RPMI7951 (cell line): ENCODE measurements at places on chromosomes 6 and 20. TPM values are rescaled to one million over a fixed set of nuclear protein-coding genes. Genes with fewer than 3 reads are reported as not detected.
A peak's percentile ranks its signal among the peaks of the same experiment; 100 is the strongest.

The PMEPA1 gene
- total RNA-seq: 27.3 and 28.8 TPM in 2 replicates

The MCM3 gene
- total RNA-seq: 101 and 116 TPM in 2 replicates

The RAET1L gene
- total RNA-seq: not detected in 2 replicates

The ADGRF5 gene
- total RNA-seq: 0.12 and 0.20 TPM in 2 replicates

The GJA1 gene
- total RNA-seq: 15.2 and 20.7 TPM in 2 replicates

The TRAPPC3L gene
- total RNA-seq: not detected in 2 replicates

- peak; percentile 5 for DNase-seq
Measured at GRCh38 chr6:108009894-108010293, 51.9 kb upstream of the SEC63 start.

DNA sequence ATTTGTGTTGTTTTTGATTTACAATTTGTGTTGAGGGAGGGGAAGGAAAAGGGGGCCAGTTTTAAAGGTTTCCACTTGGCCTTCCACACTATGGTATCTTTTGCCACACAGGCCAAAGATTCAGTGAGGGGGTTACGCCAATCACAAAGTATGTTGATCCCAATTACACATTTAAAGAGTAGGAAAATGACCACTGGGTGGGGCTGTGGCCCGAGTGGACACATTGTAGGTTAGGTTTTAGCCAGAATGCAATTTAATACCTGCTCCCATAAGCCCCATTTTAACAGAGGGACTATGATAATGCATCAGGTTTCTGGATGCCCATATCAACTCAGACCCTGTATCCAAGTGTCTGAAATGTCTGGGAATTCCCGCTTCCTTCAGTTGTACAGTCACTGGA lies 15.6 kb downstream of the VGLL2 start:
- peak; percentile 15 for DNase-seq

- no peak for DNase-seq
Measured at GRCh38 chr6:108989700-108990099, 104.9 kb downstream of the SESN1 start.

GRCh38 chr6:134984821-134985220 lies 34.9 kb upstream of the ALDH8A1 start:
- DNase-seq: peak; percentile 42

- DNase-seq: peak; percentile 91
Measured at GRCh38 chr6:11276911-11277274, 44.4 kb upstream of the NEDD9 start.

DNA sequence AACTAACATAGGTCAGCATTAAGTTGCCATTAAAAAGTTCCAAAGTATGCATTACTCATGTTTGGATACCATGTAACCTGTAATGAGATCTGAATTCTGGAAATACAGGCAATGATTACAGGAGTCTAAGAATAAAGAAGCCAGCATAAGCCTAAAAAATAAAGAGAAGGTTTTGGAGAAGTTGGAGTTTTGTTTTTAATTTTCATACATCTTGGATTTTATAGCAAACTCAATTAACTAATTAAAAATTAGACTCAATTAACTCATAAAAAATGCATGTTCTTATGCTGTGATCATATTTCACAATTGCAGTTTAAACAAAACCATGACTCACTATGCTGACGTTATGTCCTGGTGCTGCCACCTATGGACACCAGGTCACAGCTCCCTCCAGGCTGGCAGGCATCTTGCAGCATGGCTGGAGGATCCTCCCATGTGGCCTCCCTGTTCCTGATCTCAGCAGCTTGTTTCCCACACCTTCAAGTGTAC lies 648.8 kb upstream of the AGPAT4 start:
- peak; percentile 30 for DNase-seq

GRCh38 chr6:165894171-165894825 lies 231.3 kb upstream of the PDE10A start:
- no peak for DNase-seq

DNA sequence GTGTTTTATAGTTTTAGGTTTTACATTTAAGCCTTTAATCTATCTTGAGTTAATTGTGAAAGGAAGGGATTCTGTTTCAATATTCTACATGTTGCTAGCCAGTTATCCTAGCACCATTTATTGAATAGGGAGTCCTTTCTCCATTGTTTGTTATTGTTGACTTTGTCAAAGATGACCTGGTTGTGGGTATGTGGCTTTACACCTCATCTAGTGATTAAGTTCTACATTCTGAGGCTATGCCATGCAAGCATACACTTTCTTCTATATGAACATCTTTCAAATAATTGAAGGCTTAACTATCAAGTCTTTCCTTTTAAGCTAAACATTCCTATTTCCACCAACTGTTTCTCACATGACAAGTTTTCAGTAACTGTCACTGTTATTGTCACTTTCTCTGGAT lies 46.1 kb downstream of the ME1 start:
- DNase-seq: no peak

DNA sequence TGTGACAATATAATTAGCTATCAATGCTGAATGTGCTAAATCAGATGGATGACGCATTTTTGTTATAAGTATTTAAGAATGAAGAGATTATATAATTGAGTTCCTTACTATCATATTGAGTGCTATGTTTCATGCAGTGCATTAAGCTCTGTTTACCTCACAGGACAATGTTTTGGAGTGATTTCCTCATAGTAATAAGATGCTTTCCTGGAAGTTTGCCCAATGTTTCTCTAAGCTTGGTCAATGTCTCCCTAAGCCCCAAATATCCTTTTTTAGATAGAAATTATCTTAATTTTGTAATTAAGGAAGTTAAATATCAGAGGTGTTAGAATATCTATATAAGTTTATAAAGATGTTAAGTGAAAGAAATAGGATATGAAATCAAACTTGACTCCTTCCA lies 489.6 kb downstream of the MMUT start:
- no peak for DNase-seq

DNA sequence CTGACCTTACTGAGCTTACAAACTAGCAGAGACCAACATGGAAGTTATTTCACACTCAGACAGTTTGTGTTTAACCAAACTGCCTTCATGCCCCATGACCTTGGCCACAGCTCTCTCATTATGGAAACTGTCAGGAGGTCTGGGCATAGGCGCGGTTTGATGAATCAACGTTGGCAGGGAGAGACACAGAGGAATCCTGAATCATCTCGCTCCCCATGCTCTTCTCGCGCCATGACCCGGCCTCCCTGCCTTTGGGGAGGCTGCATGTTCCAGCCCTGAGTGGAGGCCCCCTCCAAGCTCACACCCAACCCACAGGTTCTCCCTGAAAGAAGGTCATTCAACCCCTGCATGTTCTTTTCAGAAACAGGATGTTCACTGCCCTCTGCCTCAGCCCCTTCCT lies 15.9 kb upstream of the GDAP1L1 start:
- peak; percentile 63 for DNase-seq
